ENCODE measurements at places on chromosomes 7 and 10.

GRCh38 chr10:34880817-34881216 lies 65.7 kb upstream of the PARD3 start:
- DNase-seq: no peak

DNA sequence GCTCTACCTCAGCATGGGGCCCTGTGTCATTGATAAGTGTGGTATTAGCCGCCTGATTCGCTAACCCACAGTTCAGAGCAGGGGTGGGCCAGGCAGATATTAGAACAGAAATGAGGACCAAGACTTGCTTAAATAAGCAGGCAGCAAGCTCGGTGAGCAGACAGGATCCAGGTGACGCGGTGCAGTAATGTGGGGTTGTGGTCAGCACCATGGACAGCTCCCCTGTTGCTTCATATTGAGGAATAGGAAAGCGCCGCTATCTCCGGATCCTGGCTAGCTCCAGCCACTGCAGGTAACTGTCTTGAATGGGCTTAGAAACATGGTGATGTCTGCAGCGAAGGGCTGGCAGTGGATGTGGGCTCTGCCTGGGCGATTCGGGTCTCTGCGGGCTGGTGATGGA lies 51.3 kb upstream of the GPR26 start:
- DNase-seq: peak; percentile 2

- no peak for DNase-seq
Observed at GRCh38 chr10:132386419-132386831, 10.6 kb upstream of the PWWP2B start.

DNA sequence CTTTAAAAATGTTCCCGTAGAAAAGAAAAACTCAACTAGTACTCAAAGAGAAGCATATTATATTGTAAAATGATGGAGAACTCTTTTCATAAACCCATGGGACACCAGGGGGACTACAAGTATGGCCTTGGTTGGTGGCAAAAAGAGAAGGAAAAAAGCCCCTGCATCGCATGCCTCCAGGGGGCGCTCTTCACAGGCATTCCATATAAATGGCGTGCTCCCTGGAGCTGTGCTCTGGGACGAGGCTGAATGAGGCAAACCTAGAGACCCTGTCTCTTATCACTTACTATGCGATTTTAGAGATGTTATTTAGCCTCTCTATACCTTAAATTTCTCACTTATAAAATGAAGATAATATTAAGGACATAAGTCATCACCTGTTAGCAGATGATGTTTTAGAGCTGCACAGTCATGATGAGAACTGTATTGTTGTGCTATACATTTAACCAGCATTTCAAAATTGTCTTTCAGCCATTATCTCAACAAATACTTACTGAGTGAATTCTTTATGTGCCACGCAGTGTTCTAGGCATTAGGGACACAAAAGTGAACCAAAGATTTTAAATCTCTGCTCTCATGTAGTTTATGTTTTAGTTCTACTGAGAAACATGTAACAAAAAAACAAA lies 105.8 kb downstream of the ARHGAP21 start:
- DNase-seq: peak; percentile 12

DNA sequence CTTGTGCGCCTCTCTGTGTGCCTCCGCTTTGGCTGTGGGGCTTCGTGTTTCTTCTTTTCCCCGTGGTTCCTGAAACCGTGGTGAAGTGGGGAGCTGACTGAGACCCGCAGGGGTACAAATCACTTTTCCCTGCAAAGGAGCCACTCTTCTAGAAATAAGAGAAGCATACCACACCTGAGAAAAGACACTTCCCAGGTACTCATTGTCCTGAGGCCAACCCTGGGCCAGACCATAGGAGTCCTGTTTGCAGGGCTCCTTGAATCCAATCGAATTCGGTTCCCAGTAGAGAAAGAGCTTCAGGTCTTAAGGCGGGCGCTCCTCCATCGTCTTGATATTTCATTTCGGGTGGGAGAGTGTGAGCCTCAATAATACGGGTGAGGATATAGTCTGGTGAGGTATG lies 32.4 kb upstream of the ZNF273 start:
- no peak for DNase-seq

DNA sequence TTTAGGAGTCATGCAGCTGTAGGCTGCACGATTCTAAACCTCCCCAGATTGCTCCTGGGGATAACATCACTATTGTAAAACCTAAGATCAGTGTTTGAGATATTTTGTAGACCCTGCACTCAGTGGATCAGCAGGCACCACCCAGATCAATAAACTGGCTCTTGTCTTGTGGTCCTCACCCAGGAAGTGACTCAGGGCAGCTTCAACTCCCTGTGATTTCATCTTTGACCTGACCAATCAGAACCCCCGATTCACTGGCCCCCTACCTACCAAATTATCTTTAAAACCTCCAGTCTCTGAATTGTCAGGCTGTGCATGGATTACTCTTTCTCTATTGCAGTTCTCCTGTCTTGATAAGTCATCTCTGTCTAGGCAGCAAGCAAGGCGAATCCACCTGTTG lies 25.7 kb downstream of the ARL5B start:
- no peak for DNase-seq

DNA sequence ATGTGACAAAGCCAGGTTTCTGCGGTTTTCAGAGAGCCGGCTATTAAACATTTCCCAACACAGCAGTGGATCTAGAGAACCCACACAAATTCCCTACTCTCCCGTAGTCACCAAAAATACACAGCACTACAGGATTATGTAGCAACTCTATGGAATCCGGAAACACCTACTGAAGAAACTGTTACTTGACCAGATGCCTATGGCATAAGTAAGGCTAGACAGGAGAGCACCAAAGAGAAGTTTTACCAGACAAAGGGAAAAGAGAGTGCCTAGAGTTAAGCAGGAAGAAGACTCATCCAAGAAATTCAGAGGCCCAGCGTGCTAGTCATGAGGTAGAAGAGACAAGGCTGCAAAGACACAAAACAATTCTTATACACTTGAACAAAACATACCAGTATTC lies 321.1 kb downstream of the PARD3 start:
- no peak for DNase-seq
